ENCODE measurements at places on chromosomes 4 and X.

GRCh38 chr4:98728433-98728832 lies 70.0 kb upstream of the TSPAN5 start:
- peak; percentile 45 for DNase-seq
- H3K27me3 ChIP-seq: no peaks in the 10 kb centered on the region
- H3K27ac ChIP-seq: no peak overlapping the region
- no peaks in the 10 kb centered on the region for H3K36me3 ChIP-seq
- H3K4me3 ChIP-seq: no peak overlapping the region

DNA sequence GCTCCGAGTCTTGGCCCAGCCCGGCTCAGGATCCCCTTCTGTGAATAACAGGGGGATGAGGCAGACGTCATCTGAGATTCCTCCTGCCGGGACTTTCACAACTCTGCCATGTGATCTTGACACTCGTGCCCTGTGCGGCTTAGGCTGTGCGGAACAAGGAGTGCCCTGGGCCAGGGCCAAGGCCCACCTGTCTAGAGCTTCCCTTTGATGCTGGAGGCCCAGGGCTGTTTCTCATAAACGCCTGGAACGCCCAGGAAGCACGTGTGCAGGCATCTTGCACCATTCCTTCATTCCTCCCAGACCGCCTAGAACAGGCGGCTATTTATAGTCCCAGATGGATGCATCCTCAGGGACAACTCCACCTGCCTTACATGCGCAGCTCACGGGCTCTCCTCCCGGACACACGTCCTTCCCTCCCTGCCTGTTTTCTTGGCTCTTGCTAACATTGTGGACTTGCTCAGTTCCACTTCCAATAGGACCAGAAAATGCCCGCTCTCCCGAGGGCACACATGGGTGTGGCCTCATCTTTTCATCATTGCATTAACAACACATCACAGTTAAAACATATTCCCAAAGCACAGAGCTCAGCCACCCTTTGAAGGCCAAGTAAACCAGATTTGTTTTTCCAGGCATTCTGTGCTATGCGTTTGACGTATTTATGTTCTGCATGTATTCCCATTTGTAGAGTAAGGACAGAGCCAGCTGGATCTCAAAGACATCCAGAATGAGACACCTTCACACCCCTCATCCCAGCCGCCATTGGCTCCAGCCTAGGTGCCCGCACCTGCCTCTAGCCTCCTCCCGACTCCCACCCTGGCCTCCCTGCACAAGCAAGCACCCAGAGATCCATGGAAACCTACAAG lies 57.2 kb downstream of the ABLIM2 start:
- DNase-seq: peak; percentile 47
- H3K4me3 ChIP-seq: no peak overlapping the region
- H3K27ac ChIP-seq: no peak overlapping the region
- H3K27me3 ChIP-seq: peaks cover 63% of the 10 kb centered on the region
- H3K4me1 ChIP-seq: no peaks in the 10 kb centered on the region

DNA sequence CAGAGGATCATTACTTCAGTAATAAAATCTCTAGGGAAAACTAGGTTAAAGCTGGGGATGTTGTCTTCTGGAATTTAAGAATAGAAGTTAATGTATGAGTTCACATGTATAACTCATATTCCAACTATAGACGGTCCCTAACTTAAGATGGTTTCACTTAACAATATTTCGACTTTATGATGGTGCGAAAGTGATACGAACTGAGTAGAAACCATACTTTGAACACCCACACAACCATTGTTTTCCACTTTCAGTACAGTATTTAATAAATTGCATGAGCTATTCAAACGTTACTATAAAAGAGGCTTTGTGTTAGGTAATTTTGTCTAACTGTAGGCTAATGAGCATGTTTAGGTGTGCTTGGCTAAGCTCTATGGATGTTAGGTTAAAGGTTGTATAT lies 38.7 kb downstream of the CCSER1 start:
- no peaks in the 10 kb centered on the region for H3K36me3 ChIP-seq
- no peak for DNase-seq
- no peak overlapping the region for H3K4me3 ChIP-seq
- no peaks in the 10 kb centered on the region for H3K4me1 ChIP-seq

DNA sequence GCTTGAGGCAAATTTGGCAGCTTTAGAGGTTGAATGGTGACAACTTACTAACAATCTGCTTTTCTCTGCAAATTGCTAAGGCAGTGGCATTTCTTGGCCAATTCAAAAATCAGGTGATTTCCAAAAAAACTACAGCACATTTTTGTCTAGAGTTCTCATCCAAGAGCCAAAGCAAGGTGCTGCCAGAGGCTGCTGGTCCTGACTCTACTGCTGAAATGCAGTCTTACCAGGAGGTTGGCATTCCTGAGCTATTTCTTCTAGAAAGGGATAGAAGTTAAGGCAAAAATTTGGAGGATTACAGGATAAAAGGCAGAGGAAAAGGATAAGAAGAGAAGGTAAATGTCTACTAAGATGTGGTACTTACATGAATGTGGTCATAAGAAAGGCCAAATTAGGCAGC lies 75.6 kb downstream of the COX18 start:
- H3K27ac ChIP-seq: no peak overlapping the region
- no peak for DNase-seq
- no peaks in the 10 kb centered on the region for H3K4me1 ChIP-seq
- H3K36me3 ChIP-seq: no peaks in the 10 kb centered on the region

DNA sequence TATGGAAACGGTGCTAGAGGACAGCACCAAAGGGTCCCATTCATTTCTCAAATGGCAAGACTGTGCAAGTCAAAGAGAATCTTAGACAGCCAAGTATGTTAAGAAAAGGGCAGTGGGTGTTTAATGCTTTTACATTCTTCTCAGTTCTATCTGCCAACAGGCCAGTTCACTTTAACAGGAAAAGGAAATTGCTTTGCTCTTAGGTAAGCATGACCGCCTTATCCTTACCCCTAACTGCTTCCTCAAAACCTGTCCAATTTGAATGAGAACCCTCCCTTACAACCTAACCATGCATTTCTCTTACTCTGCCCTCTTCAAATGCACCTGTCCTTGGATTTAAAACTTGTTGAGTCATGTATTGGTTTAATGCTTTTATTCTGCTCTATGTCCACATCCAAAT lies 44.5 kb upstream of the BLTP1 start:
- no peak overlapping the region for H3K4me3 ChIP-seq
- no peaks in the 10 kb centered on the region for H3K27me3 ChIP-seq
- no peaks in the 10 kb centered on the region for H3K36me3 ChIP-seq
- H3K4me1 ChIP-seq: no peaks in the 10 kb centered on the region
- H3K27ac ChIP-seq: no peak overlapping the region
- no peak for DNase-seq

- DNase-seq: peak; percentile 85
- no peaks in the 10 kb centered on the region for H3K36me3 ChIP-seq
- peaks cover 44% of the 10 kb centered on the region for H3K4me1 ChIP-seq
- H3K27ac ChIP-seq: peak overlapping the region; percentile 81
- no peaks in the 10 kb centered on the region for H3K27me3 ChIP-seq
- peak overlapping the region; percentile 40 for H3K4me3 ChIP-seq
Observed at GRCh38 chr4:158020734-158021346, 152.0 kb downstream of the GASK1B start.

- no peaks in the 10 kb centered on the region for H3K36me3 ChIP-seq
- no peak overlapping the region for H3K27ac ChIP-seq
- H3K4me3 ChIP-seq: no peak overlapping the region
- H3K4me1 ChIP-seq: peaks cover 5% of the 10 kb centered on the region
Observed at GRCh38 chr4:48899950-48900349, 6.6 kb downstream of the OCIAD2 start.

- H3K4me3 ChIP-seq: no peak overlapping the region
- peaks cover 4% of the 10 kb centered on the region for H3K27me3 ChIP-seq
- no peaks in the 10 kb centered on the region for H3K36me3 ChIP-seq
- DNase-seq: no peak
- H3K27ac ChIP-seq: no peak overlapping the region
Observed at GRCh38 chr4:8742546-8742945, 129.1 kb downstream of the HMX1 start.

DNA sequence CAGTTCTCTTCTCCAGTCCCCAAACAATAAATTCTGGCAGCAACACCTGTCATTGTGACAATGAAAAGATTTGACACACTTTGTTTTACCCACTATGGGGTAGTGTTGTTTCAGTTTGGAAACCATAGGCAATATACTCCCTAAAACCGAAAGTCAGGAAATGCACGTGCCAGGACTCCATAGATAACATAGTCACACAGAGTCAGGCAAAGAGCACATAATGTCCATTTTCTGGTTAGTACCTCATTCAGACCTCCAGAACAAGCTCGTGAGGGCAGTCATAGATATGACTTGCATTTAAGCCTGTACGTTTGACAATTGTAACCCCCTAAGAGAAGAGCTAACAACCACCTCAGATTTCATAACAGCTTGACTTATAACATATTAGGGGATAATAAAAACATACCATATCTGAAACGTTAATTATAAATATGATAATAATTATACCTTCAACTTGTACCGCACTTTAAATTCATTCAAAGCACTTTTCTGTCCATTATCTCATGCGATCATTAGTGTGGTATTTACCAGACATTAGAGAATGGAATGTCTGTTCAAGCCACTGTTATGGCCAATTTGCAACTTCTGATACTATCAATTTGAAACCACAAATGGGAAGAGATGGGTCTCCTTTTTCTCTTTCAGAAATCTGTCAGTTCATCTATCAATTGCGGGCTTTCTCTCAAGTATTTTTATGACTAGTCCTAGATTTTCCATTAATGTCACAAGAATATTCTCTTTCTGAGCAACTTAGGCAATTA lies 147.4 kb downstream of the LDB2 start:
- no peaks in the 10 kb centered on the region for H3K4me1 ChIP-seq
- H3K27ac ChIP-seq: no peak overlapping the region
- no peak overlapping the region for H3K4me3 ChIP-seq
- no peak for DNase-seq
- H3K27me3 ChIP-seq: no peaks in the 10 kb centered on the region
- H3K36me3 ChIP-seq: no peaks in the 10 kb centered on the region

GRCh38 chr4:121688261-121688660 lies 8.5 kb downstream of the ANXA5 start:
- H3K27me3 ChIP-seq: no peaks in the 10 kb centered on the region
- peaks cover 57% of the 10 kb centered on the region for H3K4me1 ChIP-seq
- peaks cover 60% of the 10 kb centered on the region for H3K36me3 ChIP-seq
- peak overlapping the region; percentile 93 for H3K27ac ChIP-seq
- no peak overlapping the region for H3K4me3 ChIP-seq
- DNase-seq: no peak

DNA sequence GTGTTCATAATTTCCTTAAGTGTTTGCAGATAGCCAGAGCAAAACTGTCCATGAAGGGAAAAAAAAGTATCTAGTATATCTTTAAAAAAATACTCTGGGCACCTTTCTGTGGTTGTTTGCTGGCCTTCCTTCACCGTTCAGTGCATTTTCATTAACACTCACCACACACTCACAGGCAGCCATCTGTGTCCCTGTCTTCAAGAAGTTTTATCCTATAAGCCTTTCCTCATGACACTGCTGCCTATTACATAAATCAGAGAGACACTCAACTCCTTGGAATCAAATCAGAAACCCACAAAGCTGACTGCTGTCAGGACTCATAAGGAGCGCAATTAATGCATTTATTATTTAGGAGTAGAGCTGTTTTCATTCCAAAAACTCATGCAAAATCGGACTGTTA lies 1720.2 kb downstream of the PCDH7 start:
- no peak for DNase-seq
- no peak overlapping the region for H3K27ac ChIP-seq
- no peak overlapping the region for H3K4me3 ChIP-seq
- no peaks in the 10 kb centered on the region for H3K4me1 ChIP-seq
